Activated CD4-positive, alpha-beta T cell treated with anti-CD3 and anti-CD28 coated beads, Interleukin-2, amount 50 U/mL, for 1 hour (primary cell): ENCODE measurements at places on chromosomes 13 and 19.

DNA sequence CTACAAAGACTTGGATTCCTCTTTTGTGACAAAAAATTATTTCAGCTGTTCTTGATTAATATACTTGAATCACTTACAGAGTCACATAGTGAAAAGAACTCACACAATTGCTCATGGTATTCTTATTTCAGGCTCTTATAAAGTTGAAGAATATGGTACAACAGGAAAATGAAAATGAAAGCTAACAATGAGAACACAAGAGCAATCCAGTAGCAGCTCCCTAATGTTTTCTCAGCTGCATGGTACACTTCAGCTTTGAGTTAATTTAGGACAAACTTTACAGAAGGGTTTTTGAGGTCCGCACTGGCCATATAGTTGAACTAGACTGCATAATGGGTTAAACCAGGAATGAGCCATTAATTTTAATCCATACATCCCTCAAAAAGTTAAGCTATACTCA lies 1261.8 kb downstream of the SLITRK5 start:
- no peak for DNase-seq

- DNase-seq = no peak
These were observed 70.2 kb downstream of the SPACA7 start for GRCh38 chr13:112446347-112446861.

GRCh38 chr19:30111021-30111855 lies 169.2 kb downstream of the URI1 start:
- DNase-seq = no peak

- no peak for DNase-seq
These were observed 14.0 kb downstream of the KLK4 start for GRCh38 chr19:50897191-50897607.

GRCh38 chr13:49165798-49166752 lies 54.1 kb upstream of the MLNR start:
- no peak for DNase-seq

DNA sequence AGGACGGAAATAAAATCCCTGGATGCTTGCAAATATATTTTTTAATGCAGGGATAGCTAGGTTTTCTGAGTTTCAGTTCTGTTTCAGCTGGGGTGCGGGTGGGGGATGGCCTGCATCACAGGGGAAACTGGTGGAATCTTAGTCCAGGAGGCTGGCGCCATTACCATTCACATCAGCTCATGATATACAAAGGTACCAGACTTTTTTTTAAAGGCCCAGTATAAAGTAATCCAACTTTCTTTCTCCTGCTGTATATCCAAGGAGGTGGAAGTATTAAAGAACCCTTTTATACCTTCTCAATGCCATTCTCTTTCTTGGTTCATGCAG lies 343.8 kb downstream of the KCNRG start:
- DNase-seq = no peak

DNA sequence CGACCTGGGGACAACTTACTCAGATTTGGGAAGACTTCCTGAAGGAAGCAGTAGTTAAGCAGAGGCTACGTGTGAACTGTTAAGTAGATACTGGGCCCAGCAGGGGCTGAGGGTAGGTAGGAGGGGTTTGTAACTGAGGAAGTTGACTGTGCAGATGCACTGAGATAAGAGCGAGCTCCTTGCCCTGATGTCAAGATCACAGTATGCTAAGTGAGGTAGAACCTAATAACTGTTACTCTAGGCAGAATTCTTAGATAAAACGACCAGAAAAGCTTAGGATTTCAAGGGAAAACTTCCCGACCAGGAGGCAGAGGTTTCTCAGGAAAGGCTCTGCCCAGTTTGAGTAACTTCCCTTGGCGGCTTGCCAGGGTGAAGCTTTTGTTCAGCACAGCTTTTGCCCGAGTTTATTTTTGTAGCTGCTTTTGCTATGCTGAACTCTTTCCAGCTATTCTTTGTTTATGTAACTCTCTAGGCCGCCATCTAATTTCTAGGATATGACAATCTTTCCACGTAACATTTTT lies 632.1 kb downstream of the DIAPH3 start:
- no peak for DNase-seq

DNA sequence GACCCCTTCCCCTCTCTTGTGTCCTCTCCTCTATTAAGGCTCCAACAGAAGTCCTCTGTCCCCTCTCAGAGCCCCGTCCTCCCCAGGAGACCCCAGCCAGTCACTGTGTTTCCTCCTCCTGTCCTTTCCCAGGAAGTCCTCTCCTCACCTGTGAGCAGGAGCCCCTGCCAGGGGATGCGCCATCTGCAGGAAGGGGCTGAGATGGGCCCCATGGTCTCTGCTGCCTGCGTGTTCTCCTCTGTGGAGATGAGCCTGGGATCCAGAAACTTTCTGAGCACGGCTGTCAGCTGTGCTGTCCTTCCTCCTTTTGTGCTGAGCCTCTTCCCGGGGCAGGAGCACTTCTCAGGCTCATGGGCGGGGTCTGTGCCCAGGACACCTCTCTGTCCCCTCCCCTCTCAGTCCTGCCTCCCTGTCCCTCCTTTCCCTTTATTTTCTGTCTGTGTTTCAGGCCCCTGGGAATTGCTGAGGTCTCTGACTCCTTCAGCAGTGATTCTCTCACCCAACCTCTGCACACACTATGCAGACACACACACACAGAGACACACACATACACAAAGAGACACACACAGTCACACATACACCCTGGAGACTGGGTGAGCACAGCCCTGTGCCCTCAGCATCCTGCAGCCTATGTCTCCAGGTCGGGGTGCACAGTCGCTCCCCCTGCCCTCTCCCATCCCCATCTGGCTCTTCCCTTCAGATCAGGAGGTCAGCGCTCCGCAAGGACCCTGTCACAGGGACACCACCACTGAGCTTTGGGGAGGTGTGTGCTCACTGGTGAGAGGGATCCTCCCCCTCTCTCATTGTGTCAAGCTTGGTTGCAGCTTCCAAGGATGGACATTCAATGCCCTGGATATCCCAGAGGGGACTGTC lies at the start of gene CEACAM8:
CEACAM8 (minus strand) TSS at position 308 of the 873 bp plus-strand sequence; CDS start at position 212, 96 bp downstream.
- DNase-seq = no peak

DNA sequence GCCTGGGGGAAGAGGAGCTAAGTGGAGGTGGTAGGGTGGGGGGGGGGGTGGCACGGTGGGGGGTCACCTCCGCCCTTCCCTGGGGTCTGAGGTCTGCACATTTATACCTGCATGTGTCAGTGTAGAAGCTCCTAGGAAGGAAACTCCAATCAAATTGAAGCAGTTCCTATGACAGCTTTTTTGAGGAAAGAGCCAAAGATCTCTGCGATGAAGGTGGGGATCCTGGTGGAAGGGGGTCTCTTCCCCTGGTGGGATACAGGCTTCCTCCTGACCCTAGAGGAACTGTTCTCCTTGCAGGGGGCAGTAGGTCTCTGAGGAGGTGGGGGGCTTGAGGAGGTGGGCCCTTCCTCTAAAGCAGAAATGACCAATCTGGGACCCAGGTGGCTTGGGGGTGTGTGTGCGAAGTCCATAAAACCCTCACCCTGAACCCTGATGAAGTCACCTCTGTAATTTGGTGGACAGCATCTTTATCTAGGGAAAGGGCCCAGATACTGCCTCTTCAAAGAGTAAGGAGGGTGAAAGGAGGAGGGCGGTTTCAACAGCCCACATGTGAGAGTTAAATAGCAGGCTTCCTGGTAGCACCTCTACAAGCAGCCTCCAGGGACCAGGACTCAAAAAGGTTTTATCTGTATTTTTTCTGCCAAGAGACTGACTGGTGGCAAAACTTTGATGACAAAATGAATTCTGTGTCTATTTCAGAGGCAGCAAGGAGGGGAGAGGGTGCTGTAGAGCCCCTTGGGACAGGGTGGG lies 12.9 kb downstream of the RANBP3 start:
- DNase-seq = no peak

DNA sequence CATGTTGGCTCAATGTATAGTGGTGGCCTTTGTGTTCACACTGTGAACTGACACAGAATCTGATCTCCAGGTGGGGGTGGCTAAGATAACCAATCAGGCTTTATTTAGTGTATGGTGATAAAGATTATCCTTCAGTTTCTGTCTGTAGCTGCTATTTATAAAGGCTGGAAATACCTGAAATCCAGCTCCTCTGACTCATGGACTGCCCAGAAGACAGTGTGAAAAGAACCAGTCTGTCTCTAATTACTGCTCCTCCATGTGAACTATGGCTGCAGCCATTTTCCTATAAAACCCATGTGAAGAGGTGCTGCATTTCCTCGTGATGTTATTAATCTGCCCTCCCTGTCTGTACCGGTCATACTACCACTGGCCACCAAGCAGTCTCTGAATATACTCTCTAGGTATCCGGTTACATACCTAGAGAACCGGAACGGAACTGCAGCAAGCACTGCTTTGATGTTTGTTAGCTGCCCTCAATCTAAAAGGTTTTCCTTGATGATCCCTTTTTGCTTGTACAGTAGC lies 238.0 kb downstream of the LHFPL6 start:
- DNase-seq = no peak

- no peak for DNase-seq
These were observed 6.3 kb downstream of the GPR18 start for GRCh38 chr13:99251921-99252320.

- no peak for DNase-seq
These were observed at the start of gene COX7A1 for GRCh38 chr19:36152352-36153091. Gene COX7A1, minus strand, starts transcription at chr19:36152447. Its CDS starts 40 bp downstream, at chr19:36152407.

DNA sequence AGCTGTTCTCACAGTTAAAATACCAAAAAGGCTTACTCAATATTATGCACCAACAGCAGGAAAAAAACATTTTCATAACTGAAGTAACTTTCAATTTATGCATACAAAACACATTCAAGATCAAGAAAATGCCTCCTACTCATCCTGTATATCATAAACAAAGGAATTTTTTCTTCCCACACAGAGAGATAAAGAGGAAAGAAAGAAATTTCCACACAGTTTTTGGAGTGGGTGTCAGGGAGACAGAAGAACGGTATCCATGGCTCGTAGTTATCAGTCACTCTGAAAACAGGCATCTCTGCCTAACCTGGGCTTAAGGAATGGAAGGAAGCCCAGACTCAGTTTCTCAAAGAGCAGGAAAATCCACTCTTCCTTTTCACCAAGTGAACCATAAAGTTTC lies 92.4 kb upstream of the SIAH3 start:
- DNase-seq = no peak

GRCh38 chr13:26500618-26501320 lies 56.7 kb upstream of the WASF3 start:
- DNase-seq = no peak

GRCh38 chr13:30718661-30719524 lies 16.4 kb upstream of the ALOX5AP start:
- no peak for DNase-seq

DNA sequence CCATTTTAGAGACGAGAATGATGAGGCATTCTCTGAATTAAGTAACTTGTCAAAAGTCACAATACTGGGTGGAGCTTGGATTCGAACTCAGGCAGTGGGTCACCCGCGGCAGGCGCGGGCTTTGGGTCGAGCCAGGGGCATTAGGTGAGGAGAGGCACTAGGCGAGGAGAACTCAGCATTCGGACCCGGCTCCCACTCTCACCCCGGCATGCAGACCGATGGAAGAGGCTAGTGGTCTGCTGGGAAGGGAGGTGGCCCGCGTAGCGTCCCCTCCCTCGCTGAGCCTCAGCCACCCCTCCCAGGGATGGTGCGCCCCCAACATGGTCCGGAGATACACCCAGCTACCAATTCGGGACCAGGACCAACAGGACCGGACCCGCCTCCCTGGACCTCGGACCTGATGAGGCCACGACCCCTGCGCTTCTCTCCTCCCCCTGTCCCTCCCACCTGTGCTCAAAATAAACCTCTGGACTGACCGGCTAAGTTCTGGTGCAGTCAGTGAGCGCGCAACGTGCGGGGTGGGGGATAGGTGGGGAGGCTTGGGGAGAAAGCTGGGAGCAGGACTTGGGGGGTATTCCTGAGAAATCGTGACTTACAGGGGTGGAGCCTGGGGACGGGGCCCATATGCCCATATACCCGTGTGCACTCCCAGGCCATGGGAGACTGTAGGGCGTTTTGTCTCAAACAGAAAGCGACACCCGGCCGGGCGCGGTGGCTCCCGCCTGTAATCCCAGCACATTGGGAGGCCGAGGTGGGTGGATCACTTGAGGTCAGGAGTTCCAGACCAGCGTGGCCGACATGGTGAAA lies 1.3 kb upstream of the SNAPC2 start:
- no peak for DNase-seq

GRCh38 chr19:42316223-42317211 lies 3.4 kb downstream of the TMEM145 start:
- DNase-seq = no peak

GRCh38 chr13:108120856-108121255 lies 94.5 kb downstream of the LIG4 start:
- DNase-seq = no peak

GRCh38 chr13:79340490-79340889 lies 65.6 kb downstream of the RBM26 start:
- DNase-seq = no peak

DNA sequence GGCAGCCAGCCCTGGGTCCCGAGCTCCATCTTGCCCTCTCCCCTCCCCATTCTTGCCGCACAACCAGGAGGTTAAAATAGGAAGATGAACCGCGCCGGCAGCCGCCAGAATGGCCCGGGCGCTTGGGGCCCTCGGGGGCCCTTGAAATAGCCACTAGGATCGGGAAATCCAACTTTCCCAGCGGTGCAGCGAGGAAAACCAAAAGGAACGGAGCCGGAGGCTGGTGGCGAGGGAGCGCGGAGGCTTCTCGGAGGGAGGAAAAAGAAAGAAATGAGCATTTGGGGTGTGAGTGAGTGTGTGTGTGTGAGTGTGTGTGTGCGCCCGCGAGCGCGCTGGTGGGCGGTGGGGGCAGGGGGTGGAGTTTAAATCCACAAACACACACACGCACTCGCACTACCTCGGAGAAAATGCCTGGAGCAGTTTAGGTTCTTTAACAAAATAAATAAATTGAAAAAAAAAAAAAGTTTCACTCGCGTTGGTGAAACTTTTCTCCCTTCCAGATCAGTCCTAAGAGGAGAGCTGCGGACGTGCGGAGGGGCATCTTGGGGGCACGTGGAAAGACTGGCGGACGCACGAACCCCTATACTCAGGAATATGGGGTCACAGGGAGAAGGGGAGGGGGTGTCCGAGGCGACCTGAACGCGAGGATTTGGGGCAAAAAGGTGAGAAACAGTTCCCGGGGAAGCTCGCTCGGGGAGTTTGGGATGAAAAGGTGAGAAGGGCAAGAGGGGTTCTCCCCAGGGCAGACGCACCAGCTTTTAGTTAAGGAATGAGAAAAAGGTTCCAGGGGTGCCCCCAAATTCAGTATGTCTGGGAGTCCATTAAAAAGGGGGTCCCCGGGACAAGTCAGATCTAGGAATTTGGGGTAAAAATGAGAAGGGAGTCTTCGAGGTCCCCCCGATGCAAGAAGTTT lies 1.3 kb downstream of the RFX2 start:
- peak; percentile 57 for DNase-seq

DNA sequence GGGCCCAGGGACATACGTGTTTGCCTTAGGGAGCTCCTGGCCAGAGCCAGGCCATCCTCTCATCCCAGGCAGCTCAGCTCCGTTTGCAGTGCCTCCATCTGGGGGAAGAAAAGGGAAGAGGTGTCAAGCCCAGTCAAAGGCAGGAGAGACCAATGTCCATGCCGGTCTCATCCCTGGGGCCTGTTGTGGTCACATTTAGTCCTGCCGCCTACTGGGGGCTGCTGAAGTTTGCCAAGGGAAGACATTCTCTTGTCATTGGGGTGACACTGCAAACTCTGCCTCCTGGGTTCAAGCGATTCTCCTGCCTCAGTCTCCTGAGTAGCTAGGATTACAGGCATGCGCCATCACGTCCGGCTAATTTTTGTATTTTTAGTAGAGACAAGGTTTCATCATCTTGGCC lies 195.2 kb downstream of the UQCRFS1 start:
- DNase-seq = no peak

GRCh38 chr19:38149661-38150061 lies 74.4 kb downstream of the DPF1 start:
- no peak for DNase-seq
